ENCODE measurements at places on chromosomes 4 and X.

GRCh38 chr4:86014599-86014998 is 345.3 kb downstream of the MAPK10 start:
- DNase-seq, result no peak

- DNase-seq, result peak; percentile 78
Observed at GRCh38 chr4:22389240-22389870, 126.5 kb downstream of the ADGRA3 start.

DNA sequence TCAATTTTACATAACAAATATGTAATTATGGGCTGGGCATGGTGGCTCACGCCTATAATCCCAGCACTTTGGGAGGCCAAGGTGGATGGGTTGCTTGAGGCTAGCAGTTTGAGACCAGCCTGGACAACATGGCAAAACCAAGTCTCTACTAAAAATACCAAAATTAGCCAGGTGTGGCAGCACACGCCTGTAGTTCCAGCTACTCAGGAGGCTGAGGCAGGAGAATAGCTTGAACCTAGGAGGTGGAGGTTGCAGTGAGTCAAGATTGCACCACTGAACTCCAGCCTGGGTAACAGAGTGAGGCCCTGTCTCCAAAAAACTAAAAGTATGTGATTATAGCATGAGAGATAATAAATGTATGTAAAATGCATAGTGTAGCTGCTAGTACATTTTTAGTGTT is 229.0 kb downstream of the PPARGC1A start:
- no peak for DNase-seq

DNA sequence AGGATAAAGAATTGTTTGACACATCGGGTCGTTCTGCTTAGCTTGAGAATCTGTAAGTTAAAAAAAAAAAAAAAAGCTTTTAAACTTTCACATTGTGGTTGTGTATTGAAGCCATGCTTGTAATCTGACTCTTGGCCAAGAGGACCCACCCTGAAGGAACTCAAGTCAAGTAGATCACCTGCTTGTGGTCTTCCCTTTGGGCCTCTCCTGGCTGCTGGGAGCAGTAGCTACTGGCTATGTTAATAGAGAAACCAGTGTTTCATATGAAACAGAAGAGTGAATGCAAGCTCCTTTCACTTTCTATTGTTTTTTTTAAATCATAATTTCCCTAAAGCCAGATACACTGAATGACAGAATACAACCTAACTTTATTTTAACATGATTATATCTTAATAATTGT is 402.4 kb upstream of the NDST4 start:
- no peak for DNase-seq

- no peak for DNase-seq
Observed at GRCh38 chr4:69594382-69594781, 45.1 kb downstream of the UGT2A2 start.

GRCh38 chr4:38618505-38618904 is 45.5 kb upstream of the KLF3 start:
- DNase-seq, result no peak

DNA sequence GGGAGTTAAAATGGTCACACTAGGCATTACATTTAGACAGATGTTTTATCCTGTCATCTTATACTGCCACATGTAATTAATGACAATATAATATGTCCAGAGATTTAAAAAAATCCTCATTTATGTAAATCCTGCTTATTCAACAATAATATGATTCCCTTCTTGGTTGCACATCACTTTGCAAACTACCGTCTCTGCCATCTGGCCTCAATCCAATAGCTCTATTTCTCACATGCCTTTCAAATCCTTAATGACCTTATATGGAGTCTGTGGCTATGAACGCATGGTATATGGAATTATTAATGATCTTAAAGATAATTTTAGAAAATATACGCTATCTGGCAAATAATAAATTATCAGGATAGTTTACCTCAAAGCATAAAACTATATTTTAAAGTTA is 144.5 kb downstream of the NPNT start:
- no peak for DNase-seq
